ENCODE measurements at places on chromosomes 5 and 9.

- no peak for DNase-seq
These were observed 138.9 kb downstream of the GADD45G start for GRCh38 chr9:89743573-89744254.

DNA sequence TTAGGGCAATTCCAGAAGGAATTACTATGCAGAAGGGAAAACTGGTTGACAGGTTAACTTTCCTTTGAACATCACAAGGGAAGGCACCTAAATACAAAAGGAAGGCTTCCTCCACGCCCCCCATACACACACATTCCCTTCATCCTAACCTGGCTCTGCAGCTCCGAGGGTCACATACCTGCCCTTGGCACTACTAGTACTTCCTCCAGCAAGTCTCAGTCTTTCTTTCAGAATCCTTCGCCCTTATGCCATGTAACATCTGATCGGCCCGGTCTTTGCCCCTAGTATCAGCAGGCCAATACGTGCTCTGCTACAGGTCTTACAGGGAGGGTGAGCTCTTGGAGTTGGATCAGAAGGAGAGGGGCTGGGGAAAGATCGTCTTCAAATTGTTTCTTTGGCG, 1.6 kb upstream of the MARCHF6 start:
- no peak for DNase-seq

DNA sequence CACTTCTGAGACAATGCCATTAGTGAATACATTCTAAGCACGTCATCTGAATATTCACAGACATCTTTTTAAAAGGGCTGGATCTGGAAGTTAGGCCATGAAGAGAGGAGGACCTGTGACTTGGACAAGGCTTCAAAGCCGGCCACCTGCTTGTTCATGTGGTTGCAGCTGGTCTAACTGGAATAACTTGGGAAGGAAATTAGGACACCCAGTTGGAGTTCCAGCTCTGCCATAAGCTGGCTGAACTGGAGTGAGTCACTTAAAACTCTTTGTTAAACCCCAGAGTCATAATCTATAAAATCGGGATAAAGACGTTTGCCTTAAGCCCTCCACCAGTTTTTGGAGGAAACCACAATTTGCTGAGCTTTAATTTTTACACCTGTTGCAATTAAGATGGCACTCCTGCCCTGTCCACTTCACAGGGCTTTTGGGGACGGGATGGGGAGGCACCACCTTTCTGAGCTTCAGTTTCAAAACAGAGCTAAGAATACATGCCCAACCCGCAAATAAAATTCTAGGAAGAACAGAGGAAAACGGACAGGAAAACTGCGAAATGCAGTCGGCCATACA, 536 bp upstream of the STX17 start:
- DNase-seq, result no peak

DNA sequence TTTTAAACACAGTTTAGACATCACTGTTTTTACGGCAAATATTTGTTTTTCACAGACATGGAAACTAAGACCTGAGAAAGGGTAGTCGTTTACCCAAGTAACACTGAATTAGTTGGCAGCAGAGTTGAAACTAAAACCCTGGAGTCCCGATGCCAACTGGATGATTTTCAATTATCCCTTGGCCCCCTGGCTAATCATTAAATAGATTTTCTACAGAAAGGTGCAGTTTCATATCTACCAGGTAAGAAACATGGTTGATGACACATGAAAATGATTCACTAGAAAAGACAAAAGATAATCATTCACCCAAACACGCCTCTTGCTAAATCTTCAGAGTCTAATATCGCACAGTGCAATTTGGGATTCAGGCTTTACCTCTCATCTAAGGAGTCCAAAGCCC, 136.9 kb downstream of the SEMA5A start:
- no peak for DNase-seq

DNA sequence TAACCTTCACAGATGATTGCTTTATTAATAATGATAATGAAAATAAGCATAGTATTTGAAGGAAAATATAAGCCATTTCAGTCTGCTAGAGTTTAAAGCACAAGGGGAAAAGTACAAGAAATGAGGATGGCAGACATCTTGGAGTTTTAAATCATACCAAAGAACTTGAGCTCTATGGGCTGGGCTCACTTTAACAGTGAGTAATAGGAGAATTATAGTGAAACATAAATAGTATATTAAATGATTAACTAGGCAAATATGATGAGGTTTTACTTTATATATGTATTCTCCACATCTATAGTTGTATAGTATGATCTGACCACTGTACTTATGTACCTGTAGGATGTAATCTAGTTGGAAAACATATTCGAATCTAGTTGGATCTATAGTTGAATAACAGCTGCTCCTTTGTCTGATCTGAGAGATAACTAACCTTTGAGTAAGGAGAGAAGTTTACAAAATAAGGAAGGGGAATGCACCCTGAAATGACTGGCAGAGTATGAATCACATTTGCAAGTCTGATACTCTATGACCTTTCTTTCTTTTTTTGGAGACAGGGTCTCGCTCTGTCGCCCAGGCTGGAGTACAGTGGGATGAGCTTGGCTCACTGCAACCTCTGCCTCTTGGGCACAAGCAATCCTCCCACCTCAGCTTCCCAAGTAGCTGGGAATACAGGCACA, 17.6 kb downstream of the MEGF9 start:
- DNase-seq, result no peak

DNA sequence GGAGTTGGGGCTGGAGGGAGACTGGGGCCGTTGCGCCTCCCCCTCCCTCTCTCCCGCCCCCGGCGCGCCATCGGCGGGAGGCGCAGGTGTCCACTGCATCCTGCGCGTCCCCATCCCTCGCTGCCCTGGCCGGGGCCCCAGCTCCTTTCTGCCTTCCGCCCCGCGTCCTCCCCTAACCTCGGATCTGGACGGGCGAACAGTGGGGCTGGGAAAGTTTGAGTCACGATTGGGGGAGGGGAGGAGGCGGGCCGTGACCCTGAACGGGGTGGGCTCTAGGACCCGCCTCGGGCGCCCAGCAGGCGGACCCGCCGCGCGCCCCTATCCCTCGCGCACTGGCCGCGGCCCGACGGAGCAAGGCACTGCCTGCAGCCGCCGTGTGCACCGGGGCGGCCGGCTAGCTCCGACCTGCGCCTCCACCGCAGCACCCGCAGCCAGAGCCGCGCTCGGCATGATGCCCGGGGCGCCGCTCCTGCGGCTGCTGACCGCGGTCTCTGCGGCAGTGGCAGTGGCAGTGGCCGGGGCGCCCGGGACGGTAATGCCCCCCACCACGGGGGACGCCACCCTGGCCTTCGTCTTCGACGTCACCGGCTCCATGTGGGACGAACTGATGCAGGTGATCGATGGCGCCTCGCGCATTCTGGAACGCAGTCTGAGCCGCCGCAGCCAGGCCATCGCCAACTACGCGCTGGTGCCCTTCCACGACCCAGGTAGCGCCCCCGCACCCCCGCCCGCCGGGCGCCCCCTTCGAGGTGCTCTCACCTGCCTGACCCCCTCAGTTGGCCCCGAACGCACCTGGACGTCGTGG, at the start of gene HMCN2:
Gene HMCN2 (plus strand): TSS at position 330 of the 805 bp plus-strand sequence. CDS start 119 bp downstream, at position 449.
- DNase-seq, result no peak

- peak; percentile 65 for DNase-seq
These were observed 93.1 kb downstream of the PJA2 start for GRCh38 chr5:109316634-109317033.

- DNase-seq, result no peak
These were observed 1035.5 kb upstream of the WWC1 start for GRCh38 chr5:167255926-167256325.

DNA sequence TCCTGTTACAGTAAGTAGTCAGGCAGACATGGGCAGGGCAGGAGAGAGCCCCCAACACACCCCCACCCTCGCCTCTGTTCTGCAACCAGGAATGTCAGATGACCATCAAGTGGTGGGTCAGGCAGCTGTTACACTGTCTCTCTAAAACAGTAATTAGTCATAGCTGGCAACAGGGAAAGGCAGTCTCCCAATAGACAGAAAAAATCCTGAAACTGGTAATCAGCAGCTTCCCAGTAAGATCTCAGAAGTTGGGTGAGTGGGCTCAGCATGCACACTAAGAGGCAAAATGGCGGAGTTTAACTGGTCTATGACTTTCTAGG, 90.2 kb downstream of the C5orf15 start:
- DNase-seq, result no peak

DNA sequence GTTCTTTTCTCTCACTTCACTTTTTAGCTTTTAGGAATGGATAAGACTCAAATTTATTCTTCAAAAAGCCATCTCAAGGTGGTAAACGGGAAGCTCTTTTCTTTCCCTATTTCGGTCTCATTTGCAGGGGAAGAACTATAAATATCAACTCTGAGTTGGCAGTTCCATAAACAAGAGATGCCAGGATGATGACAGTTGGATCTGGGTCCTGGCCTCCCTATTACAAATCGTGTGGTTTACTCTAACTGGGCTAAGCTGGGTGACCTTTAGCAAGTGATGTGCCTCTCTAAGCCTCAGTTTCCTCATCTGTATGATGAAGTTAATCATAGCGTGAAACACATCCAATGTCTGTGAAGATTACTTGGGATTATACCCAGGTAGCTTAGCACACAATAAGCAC, 44.2 kb downstream of the TLE4 start:
- no peak for DNase-seq

DNA sequence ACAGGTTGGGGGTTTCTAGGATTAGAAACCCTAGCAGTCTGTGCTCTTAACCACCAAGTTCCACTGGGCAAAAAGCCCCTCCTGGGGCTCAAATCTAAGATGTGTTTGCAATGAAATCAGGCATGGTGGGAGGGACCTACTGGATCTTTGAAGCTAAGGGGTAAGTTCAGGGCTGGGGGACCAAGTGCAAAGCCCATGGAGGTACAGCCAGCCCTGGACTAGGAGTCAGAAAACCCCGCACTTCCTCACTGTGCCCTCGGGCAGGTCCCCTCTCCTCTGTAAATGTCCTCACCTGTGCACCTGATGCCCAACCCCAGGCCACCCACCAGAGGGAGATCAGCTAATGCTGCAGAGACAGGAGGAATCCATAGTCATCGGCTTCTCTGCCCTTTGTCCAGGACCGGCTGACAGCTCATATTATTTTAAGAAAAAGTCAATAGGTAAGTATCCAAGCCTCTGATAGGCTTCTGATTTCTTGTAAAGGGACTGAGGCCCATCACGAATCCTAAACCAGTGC, 138.3 kb downstream of the PAX5 start:
- no peak for DNase-seq

DNA sequence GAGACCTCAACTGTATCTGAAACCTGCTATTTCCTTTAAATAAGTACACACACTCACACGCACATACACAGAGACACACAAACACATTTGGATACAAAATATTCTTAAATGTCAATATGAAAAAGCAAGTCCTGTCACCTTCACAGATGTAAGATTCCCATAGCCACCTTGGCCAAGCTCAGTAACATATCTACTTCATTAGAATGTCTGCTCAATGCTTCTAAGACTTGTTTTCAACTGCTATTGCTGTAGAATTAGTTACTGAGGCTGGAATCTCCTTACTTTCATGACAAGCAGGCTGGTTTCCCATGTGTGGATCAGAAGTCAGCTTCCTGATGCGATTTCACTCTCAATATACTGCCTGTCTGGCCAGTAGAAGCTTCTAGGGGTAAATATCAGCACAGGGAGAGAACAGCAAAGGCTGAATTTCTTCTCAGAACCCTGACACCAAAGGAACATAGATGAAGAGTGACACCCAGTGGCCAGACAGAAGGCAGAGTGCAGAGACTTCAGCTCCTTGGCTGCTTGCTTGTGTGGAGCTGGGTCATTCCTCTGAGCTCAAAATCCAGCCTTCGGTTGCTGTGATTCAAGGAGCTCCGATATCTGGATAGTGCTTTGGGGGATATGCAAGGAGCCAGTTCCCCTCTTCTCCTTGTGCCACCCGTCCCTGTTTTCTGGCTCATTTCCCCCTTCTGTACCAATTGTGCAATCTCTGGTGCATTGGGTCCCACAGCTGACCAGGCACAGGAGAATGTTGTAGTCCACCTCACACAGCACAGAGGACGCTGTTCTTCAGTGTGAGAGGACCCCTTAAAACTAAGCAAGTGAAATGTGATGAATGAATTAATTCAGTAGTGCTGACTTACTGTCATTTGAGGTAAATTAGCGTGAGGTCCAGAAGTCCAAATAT, 26.6 kb upstream of the ABLIM3 start:
- DNase-seq, result peak; percentile 78

DNA sequence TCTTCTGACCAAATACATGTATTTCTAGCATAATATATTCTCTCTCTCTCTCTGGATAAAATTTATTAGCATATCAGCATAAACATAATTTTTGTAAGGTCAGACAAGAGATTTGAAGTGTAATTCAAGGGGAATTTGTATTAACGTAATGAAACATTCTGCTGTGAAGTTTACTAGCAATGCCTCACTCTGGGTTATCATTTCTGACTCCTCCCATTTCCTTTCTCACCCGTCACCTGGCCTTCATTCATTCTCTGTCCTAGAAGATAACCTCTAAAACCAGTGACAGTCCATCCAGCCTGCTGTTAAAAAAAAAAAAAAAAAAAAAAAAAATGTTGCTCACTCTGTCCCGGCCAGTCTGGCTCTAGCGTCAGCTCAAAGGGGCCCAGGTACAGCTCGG, 27.1 kb downstream of the GRAMD2B start:
- no peak for DNase-seq

DNA sequence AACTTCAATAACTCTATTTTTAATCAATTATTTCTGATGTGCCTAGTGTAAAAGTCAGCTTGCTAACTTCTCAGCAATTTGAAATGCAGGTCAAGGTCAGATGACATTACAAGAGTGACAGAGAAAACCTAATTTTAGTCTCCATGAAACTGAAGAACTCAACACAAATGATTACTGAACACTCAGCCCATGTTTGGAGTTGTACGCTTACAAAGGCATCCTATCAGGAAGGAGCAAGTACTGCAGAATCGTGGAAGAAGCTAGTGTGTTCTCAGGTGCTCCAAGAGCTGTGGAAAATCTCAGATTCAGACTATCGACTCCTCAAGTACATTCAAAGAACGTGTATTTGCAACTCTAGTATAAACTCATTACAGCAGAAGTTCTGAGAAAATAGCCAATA, 526.7 kb downstream of the PDE4D start:
- no peak for DNase-seq

- DNase-seq, result peak; percentile 94
These were observed 30.1 kb downstream of the PTPA start for GRCh38 chr9:129141066-129142041.

GRCh38 chr5:124536333-124536732, 210.1 kb downstream of the ZNF608 start:
- peak; percentile 15 for DNase-seq

GRCh38 chr9:16023446-16023845, 470.6 kb downstream of the CCDC171 start:
- DNase-seq, result peak; percentile 98

GRCh38 chr9:134177624-134178393, 13.4 kb upstream of the RNU6ATAC start:
- DNase-seq, result no peak

DNA sequence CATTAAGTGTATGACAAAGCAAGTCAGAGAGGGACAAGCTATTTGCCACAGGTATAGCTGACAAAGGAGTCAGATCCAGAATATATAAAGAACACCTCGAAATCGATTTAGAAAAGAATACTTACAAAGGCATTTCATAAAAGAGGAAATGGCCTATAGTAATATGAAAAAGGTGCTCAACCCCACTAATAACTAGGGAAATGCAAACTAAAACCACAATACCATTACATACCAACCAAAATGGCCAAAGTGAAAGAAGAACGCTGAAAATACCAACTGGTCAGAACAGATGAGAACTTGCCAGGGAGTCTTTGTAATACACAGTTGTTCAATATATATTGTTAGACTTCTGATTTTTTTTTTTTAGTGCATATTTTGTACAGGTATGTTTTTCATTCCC, 152.9 kb downstream of the CDC42SE2 start:
- DNase-seq, result no peak

Data from fibroblast of skin of back (primary cell).